NAMALWA (cell line): ENCODE measurements at places on chromosomes 2 and 18.
A peak's percentile ranks its signal among the peaks of the same experiment; 100 is the strongest.

DNA sequence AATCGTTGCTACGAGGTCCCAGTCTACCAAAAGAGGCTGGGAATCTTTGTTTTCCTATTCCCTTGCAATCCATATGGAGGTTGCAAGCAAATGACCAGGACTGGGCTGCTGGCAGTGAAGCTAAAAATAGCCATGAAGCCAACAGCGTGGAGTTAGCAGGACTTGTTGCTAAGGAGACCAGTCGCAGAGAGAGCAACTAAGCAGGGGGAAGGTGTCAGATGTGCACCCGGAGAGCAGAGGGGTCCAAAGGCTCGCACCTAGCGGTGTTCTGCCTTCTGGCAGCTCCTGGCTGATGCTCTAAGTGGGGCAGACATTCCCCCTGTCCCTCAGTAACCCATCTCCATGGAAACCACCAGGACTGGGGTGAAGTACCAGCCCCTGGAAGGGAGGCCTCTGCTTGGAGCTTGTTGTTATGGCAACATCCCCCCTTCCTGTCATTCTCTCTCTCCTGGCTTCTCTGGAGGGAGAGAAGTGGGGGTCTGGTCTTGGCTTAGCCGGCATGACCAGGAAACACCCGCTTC, 84.6 kb downstream of the DNMT3A start:
- no peak for DNase-seq

- no peak for DNase-seq
These were observed 2.6 kb upstream of the CD207 start for GRCh38 chr2:70837980-70838925.

- DNase-seq, result no peak
These were observed 9.3 kb downstream of the PAX3 start for GRCh38 chr2:222289278-222290160.

DNA sequence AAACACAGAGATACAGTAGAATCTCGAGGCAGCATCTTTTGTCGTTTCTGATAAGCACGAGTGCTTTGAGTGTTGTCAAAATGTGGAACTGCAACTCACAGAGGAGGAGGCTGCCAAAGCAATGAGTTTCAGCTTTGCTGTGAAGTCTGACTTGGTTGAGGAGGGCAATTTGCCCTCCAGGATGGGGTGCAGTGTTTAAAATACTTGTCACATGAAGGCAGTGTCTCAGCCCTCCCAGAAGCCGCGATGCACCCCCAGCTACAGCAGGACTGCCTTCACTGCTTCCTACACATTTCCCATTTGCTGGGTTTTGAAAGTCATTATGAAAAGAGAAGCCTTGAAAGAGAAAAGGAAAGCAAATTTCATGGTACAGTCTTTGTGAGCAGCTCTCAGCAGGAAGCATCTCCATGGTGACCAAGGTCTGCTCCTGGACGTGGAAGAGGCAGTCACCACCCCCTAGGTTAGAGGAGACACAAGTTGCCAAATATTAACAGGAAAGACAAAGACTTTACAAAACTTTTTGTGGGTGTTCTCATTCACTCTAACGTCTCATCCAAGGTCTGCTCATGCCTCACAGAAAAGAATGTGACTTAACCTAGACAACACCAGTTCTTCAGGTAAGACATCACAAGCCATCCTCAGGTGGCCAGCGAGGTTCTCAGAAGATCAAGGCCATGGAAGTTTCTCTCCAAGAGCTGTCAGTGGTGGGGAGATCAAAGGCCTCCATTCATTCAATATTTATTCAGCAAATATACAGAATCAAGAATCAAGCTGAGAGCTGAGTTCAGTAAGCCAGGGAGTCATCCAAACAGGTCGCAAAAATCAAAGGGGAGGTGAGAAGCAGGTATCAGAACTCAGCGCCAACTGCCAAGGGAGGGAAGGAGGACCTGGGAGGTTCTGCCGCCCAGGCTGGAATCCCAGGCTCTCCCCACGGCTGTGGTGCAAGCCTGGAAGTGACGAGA, 476.0 kb downstream of the EIPR1 start:
- DNase-seq, result peak; percentile 17

DNA sequence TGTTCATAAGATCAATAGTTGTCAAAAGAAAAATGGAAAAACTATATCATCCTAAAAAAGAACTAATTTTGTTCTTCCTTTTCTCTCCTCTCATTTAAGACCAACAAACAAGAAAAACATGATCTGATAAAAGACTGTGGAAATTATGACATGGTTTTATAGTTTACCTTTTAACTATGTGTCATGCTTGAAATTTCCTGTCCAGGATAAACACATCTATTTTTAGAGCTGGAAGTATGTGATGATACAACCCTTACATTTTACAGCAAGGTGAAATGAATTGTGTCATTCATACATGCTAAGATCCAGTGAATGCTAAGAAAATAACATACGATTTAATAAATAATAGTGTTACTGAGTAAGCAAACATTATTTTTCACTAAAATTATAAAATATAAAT, 89.9 kb downstream of the GULP1 start:
- DNase-seq, result no peak

DNA sequence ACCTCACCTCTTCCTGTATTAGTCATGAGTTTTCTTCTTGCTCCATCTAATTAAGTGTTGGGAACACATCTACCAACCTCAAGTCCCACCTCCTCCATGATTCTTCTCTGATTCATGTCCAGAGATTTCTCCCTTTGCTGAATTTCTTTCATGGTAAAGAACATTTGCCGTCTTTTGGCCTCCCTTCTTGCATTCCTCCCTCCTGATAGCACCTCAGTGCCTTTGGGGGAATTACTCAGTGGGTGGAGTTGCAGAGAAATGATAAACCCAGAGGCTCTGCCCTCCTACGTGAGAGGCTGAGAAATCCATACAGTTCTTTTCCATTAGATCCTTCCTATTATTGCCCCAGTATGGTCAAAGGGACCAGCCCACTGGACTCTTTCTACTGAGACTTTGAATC, 651.9 kb downstream of the SLC4A3 start:
- DNase-seq, result no peak

DNA sequence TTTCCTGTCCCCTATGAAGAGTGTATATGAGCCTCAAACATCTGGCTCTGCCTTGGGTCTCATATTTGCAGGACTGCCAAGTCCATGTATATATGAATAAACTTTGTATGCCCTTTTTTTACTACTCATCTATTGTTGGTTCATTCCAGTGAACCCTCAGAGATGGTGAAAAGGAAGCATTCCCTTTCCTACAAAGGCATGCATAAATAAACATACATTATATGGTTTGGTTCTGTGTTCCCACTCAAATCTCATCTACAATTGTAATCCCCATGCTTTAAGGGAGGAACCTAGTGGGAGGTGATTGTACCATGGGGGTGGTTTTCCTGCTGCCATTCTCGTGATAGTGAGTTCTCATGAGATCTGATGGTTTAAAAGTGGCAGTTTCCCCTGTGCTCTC, 534.2 kb downstream of the SPAG16 start:
- no peak for DNase-seq

GRCh38 chr18:37395631-37396030, 170.0 kb downstream of the CELF4 start:
- no peak for DNase-seq

DNA sequence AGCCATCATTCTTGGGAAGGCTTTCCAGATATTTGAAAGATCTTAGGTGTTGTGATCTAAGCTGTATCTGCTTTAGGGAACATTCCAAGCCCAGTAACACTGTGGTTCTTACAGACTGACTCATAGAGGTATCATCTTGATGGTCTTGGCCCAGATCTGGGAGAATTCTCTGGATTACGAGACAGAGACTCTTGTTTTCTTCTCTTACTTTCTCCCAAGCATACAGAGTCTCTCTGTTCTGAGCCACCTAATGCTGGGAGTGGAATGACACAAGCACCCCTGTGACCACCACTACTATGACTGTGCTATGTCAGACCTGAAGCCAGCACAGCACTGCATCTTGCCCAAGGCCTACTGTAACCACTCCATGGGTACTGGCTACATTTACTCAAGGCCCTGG, 81.0 kb upstream of the EPAS1 start:
- DNase-seq, result no peak

- peak; percentile 70 for DNase-seq
These were observed 84.4 kb downstream of the TMEM131 start for GRCh38 chr2:97911206-97911921.

GRCh38 chr2:239329284-239329971, 71.4 kb downstream of the HDAC4 start:
- DNase-seq, result no peak

DNA sequence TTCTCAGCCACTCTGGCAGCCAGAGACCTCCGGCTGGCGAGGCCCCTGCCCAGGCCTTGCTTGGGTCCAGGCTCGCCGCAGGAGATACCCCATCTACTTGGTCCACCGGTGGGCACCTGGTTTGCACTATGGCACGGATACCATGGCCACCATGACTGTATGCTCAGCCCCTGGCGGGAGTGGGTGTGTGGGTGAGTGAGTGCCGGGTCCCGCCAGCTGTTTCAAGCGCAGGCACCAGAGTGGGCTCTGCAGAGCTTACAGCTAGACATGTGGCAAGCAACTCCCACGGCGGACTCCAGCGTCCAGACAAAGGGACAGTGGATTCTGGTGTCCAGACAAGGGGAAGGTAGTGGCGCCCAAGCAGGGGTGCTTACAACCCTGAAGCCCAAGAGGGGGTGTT, 1.4 kb downstream of the ATG4B start:
- DNase-seq, result no peak

DNA sequence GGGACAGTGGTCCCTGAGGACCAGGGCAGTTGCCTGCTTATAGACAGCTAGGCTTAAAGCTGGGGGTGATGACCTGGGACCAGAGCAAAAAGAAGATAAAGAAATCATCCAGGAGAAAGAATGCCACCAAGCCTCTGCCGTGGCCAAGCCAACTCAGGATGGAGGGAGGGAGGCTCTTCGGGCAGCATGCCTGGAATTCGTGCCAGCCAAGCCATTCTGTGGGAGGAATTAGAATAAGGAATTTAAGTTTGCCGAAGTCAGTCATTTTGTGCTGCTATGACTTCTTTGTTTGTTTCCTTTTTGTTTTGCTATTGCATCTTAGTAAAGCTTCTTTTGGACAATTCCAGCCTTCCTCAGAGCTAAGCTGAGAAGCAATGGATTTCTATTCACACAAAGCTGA, 124.1 kb downstream of the EN1 start:
- no peak for DNase-seq

- no peak for DNase-seq
These were observed 213.4 kb downstream of the CYP26B1 start for GRCh38 chr2:71934320-71934593.

GRCh38 chr2:173590276-173590861, 235.7 kb downstream of the CDCA7 start:
- no peak for DNase-seq

GRCh38 chr2:33488178-33488690, 11.8 kb downstream of the RASGRP3 start:
- DNase-seq, result no peak

DNA sequence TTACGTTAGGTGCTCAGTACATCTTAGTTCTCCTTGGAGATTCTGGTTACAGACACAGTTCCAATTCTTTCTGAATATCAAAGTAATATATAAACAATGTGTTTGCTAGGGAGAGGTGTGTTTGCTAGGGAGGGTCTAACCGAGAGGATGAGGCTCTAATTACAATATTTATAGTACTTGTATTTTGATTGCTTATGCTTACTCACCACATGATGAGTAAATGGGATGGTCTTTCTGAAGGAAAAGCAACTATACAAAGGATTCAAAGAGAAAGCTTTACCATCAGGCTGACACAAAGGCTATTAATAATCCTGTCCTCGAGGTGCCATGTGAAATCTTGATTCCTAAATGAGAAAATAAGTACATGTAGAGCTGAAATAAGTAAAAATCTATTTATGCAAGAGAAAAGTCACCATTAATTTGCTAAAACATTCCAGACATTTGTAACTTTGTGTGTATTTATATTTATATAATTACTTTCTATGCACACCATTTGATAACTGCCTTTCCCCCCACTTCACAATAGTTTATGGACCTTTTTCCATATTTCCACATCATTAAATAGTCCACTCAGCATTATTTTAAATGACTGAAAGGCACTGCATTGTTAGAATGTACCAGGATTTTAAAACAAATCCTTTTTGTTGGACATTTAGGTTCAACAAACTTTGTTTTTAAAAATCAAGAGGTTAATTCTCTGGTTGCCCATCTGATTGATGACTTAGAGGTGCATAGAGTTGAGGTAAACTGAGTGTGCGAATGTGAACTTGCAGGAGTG, 94.5 kb upstream of the FN1 start:
- DNase-seq, result no peak

GRCh38 chr18:69574401-69574800, 173.7 kb downstream of the DOK6 start:
- DNase-seq, result no peak

GRCh38 chr2:106366204-106366885, 101.9 kb downstream of the RGPD3 start:
- DNase-seq, result no peak

DNA sequence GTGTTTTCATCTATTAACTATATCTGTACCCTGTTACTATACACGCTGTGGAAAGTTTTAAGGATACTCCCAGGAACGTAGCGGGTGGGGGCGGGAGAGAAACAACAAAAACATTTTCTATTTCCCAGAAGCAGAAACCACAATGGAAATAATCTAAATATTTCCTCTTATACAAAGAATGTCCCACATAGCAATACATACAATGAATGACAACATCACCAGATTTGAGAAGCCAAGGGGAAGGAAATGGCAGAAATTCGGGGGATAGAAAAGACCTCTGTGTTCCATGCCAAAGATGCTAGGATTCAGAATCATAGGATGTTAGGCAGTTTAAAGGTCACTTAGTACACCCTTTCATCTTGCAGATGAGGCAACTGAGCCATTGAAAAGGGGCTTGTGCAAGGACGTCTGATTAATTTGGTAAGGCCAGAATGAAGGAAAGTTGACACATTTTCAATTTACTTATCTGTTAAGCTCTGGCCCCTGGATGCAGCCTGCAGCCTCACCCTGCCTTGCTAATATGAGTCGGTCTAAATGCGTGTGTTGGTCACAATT, 41.1 kb upstream of the SCYGR1 start:
- no peak for DNase-seq

DNA sequence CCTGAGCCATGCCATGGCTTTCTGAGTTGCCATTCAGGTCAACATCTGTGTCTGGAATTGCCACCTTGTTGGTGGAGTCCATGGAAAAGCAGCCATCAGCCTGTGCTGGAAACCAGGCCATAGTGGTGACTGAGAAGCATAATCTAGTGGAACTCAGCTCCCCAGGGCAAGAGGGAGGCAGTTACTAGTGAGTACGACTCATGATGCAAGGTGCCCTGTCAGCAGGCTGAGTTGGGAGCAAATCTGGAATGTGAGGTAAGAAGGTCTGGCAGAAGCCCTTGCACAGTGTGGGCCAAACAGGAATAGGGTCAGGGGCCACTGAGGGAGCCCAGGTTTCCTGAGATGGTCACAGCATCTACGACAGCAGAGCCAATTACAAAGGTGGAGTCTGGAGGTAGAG, 37.1 kb downstream of the SULT1C2 start:
- DNase-seq, result no peak

DNA sequence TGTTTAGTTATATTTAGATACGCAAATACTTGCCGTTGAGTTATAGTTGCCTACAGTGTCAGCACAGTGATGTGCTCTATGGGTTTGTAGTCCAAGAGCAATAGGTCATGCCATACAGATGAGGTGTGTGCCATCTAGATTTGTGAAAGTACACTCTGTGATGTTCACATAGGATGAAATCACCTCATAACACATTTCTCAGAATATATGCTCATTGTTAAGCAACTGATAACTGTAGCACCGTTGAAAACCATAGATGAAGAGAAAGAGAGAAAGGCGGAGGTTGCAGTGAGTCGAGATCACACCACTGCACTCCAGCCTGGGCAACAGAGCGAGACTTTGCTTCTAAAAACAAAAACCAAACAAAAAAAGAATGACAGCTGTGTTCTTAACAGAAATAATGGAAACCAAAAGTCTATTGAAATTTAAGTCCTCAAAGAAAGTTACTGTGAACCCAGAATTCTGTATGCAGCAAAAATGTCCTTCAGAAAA, 9.5 kb downstream of the DGKD start:
- DNase-seq, result peak; percentile 75

GRCh38 chr2:187655001-187655400, 100.8 kb upstream of the TFPI start:
- DNase-seq, result no peak
